ENCODE measurements at places on chromosomes 16 and 17. TPM values are rescaled to one million over a fixed set of nuclear protein-coding genes. Genes with fewer than 3 reads are reported as not detected.

DNA sequence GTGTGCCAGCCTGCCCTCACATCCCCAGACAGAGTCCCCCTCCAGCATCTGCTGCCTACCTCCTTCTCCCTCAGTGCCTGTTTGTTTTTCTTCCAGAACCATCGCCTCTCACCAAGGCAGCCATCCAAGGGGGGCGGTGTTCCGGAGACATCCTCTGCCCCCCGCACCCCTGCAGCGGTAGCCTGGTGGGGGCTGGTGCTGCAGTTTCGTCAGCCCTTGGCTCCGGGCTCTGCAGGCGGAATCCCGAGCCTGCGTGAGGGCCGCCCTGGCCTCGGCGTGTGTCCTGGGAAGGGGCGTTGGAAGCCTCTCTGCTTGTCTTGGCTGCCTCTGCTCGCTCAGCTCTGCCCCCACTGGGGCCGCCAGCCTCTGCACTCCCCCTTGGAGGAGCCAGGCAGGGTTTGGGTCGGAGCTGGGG, 126.0 kb upstream of the CIBAR2 start:
- DNase-seq = peak; percentile 97

GRCh38 chr16:54175552-54176375, 110.8 kb downstream of the IRX3 start:
- DNase-seq = peak; percentile 30

- DNase-seq = no peak
Measured at GRCh38 chr17:74419928-74420411, 11.9 kb upstream of the GPRC5C start.

Gene KCTD19
- total RNA-seq = under 0.01 TPM

GRCh38 chr17:73855720-73856333, 211.6 kb upstream of the SDK2 start:
- DNase-seq = no peak

DNA sequence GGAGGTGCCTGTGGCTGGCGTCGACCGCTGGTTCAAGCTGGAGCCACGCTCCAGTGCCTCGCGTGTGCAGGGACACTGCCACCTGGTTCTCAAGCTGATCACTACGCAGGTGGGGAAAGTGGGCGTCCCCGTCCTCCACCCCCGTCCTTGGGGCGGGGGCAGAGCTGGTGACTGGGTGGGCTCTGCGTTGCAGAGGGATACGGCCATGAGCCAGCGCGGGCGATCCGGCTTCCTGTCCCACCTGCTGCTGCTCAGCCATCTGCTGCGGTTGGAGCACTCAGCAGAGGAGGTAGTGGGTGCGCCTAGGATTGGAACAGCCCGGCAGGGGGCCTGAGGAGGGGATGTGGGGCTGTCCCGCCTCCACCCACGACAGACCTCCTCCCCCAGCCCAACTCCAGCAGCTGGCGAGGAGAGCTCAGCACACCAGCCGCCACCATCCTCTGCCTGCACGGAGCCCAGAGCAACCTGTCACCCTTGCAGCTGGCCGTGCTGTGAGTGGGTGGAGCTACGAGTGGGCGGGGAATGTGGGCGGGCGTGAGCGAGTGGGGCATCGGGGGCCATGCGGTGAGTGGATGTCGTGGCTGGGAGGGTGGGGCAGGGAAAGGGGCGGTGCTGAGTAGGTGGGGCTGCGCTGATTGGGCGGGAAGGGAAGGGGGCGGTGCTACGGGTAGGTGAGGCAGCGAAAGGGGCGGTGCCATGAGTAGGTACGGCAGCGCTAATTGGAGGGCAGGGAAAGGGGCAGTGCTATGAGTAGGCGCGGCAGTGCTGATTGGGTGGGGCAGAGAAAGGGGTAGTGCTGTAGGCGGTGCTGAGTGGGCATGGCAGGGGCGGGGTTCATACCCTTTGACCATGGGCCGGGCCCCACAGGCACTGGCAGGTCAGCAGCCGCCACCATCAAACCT, 8.9 kb downstream of the TSR3 start:
- DNase-seq = peak; percentile 72

Gene KRT33B
- not detected for total RNA-seq

Gene CMTM2
- total RNA-seq = not detected

GRCh38 chr17:78173097-78173715, 4.8 kb downstream of the SYNGR2 start:
- DNase-seq = no peak

Gene KRT36
- not detected for total RNA-seq

Gene GRB2
- total RNA-seq = 68.9 TPM

DNA sequence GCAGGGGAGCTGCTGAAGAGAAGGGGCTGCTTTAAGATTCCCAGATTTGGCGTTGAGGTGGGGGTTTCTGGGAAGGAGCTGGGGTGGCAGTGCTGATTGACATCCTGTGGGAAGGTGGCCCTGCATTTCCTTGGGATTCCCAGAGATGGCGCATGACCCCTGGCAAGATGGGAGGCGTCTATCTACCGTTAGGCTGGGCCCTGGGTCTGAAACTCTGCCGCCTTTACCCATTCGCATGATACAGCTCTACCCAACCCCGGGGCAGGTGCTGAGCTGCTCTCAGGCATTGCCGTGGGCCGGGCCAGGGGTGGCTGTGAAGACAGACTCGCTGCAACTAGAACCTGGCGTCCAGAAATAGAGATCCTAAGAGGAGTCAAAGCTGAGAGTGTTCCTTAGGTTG, 9.9 kb upstream of the MVD start:
- no peak for DNase-seq

DNA sequence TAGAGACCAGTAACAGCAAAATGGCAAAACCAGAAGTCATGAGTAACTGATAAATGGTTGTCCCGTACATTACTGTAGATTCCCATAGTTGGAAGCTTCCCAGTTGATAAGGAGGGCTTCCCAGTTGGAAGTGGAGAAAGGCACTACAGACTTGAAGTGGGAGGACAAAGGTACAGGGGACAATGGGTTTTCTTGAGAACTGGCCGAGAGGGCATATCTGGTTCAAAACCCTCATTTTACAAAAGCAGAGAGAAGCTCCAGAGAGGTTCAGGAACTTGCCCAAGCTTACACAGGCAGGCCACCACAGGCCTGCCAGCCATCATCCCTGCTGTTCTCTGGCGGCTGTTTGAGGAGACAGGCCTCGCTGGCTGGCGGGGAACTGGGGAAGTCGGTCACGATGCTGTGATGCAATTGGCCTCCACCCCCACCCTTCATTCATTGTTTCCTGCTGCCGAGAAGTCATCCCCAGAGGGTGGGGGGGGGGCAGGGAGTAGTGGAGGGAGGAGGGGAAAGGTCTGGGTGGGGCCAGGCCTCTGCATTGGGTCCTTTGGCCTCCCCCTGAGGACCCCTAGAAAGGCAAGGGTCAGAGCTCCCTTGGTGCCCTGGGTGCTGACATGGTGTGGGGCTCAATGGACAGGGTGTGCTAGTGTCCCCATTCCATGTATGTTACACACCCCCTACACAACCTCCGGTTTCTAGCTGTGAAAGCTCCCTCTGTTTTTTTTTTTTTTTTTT, 3.0 kb downstream of the UBALD2 start:
- DNase-seq = peak; percentile 75

DNA sequence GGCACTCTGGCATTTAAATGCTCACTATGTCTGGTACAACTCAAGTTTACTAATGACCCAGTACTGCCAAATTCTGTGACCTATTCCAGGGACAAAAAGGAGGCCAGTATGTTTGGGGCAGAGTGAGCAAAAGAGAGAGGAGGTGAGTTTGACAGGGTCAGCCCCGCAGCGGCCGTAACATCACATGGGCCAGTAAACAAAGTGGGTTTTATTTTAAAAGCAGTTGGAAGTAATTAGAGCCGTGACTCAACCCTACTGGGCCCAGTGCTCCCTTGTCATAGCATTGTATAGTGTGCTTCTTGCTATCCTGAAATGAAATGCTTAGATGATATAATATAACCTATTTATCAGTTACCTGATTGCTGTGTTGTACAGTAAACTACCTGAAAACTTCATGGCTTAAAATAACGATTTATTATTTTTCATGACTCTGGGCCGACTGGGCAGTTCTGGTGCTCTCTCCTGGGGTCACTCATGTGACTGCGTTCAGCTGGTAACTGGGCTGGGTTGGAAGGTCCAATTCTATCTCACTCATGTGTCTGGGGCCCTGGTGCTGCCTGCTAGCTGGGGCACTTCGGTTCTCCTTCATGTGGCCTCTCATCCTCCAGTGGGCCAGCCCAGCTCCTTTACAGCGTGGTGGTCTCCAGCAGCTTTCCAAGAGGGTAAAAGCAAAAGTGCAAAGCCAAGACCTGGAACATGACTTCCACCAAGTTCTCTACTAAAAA, 27.4 kb downstream of the IQCK start:
- peak; percentile 60 for DNase-seq

Gene TBC1D3E
- total RNA-seq = not detected

Gene CDH1
- under 0.01 TPM for total RNA-seq

Gene RUNDC3A
- not detected for total RNA-seq

DNA sequence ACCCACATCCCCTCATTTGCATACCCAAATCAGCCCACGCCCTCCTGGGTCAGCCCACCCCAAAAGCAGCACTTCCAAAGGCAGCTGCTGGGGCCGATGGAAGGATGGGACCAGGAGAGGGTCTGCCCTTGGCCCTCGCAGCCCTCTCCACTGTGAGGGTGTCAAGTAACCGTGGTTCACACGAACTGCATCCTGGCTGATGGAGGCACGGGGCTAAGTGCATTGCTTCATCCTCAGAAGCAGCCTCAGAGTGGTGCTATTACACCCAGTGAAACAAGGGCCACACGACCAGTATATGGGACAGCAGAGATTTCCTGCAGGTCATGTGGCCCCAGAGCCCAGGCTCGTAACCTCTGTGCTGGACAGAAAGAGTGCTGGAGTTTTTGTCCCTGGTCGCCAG, 13.2 kb upstream of the ATP2A3 start:
- no peak for DNase-seq

DNA sequence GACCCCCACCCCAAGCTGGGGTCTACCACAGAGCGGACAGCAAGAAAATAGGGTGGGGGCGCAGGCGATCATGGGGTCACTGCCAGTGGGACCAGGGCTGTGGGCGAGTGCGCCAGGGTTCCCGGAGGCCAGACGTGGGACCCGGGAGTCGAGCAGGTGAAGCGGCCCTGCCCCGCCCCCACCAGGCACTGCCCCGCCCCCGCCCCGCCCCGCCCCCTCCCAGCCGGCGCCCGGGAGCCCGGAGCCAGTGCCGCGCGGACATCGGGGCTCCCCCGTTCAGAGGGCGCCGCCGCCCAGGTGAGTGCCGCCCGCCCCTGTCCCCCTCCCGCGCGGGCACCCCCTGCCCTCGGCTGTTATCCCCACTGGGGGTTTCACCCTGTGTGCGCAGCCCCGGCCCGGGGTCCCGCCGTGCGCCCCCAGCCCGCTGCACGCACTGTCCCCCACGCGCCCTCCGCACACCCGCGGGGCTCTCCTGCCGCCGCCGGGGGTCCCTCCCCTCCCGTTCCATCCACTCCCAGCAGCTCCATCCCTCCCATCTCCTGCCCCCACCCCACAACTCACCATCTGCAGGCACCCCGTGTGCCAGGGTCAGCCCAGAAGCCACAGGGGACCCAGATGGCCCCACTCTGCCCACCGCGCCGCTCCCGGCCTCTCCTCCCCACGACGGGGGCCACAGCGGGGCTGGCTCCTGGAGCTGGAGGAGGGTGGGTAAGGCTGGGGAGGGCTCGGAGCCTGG, at the start of gene SSTR5:
Gene SSTR5 (plus strand): TSS at position 222 of the 736 bp plus-strand sequence. CDS start 6,122 bp downstream, outside the sequence.
- no peak for DNase-seq

DNA sequence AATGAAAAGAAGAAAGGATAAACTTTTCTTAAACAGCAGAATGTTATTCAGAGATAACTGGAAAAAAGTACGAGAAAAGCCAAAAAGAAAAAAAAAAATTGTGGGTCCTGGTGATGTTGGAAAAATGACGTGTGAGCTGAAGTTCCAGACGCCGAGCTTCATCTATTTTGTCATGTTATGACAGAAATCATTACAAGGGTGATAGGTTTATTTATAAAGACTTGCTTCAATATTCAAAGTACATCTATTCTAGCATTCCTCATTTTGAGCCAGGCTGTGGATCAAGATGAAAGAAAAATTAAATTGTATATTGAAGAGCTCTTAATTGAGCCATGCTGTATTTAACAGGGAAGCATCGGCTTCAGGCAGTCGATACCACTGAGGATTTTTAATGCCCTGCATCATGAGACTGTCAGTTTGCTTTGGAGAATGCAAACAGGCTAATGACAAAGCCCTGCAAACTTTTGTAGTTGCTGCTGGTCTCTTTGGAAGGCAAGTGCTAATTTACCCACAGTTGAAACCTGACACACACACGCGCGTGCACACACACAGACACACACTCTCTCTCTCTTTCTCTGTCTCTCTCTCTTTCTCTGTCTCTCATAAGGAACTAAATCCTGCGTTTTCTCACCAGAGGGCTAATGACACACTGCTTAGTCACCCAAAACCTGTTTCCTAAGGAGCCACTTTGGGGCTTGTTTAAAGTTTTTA, 110.7 kb downstream of the WWOX start:
- DNase-seq = peak; percentile 46

- peak; percentile 78 for DNase-seq
Measured at GRCh38 chr16:4500272-4500671, 24.1 kb downstream of the HMOX2 start.

Gene PPP1R27
- total RNA-seq = under 0.01 TPM

- no peak for DNase-seq
Measured at GRCh38 chr17:64402469-64402868, 11.8 kb upstream of the PECAM1 start.

Gene IGSF6
- not detected for total RNA-seq

- DNase-seq = no peak
Measured at GRCh38 chr17:14033166-14033565, 36.1 kb upstream of the COX10 start.

GRCh38 chr16:59905131-59905530, 1171.0 kb upstream of the GOT2 start:
- DNase-seq = no peak

DNA sequence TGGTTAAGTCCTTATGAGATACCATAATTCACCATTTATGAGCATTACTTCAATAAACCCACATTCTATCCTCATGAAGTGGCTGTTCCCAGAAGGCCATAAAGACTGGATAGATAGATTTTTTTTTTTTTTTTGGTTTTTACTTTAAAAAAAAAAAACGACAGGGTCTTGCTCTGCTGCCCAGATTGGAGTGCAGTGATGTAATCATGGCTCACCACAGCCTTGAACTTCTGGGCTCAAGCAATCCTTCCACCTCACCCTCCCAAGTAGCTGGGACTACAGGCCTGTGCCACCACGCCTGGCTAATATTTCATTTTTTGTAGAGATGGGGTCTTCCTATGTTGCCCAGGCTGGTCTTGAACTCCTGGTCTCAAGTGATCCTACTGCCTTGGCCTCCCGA, 102.3 kb downstream of the XYLT1 start:
- peak; percentile 53 for DNase-seq

- peak; percentile 94 for DNase-seq
Measured at GRCh38 chr17:39139161-39139511, 12.3 kb downstream of the PLXDC1 start.

Gene PAFAH1B1
- total RNA-seq = 78.6 TPM

Gene CCL4
- total RNA-seq = not detected

GRCh38 chr17:41972571-41973407, 6.2 kb downstream of the CNP start:
- no peak for DNase-seq

Gene FBXL16
- not detected for total RNA-seq

Gene SLFN11
- 102 TPM for total RNA-seq

Gene RPUSD1
- total RNA-seq = 15.9 TPM

- no peak for DNase-seq
Measured at GRCh38 chr16:22428654-22429053, 54.2 kb upstream of the CDR2 start.
